ENCODE measurements at places on chromosomes 3 and 15. TPM values are rescaled to one million over a fixed set of nuclear protein-coding genes. Genes with fewer than 3 reads are reported as not detected.

U2SURP gene
- total RNA-seq = 79.8 TPM

LYZL4 gene
- total RNA-seq = not detected

CEP19 gene
- total RNA-seq = 2.1 TPM

ICE2 gene
- 28.5 TPM for total RNA-seq

CLK3 gene
- 99.2 TPM for total RNA-seq

EPHB1 gene
- total RNA-seq = 3.4 TPM

CCR1 gene
- 15.0 TPM for total RNA-seq

DUOXA2 gene
- not detected for total RNA-seq

PSTPIP1 gene
- total RNA-seq = 2.6 TPM

- no peak for DNase-seq
These were observed 3.2 kb downstream of the MORC1 start for GRCh38 chr3:109114746-109115145.

GRCh38 chr3:45131201-45131600, 15.0 kb downstream of the CDCP1 start:
- no peak for DNase-seq

GRCh38 chr3:128143496-128143895, 9.8 kb upstream of the EEFSEC start:
- DNase-seq = no peak

DNA sequence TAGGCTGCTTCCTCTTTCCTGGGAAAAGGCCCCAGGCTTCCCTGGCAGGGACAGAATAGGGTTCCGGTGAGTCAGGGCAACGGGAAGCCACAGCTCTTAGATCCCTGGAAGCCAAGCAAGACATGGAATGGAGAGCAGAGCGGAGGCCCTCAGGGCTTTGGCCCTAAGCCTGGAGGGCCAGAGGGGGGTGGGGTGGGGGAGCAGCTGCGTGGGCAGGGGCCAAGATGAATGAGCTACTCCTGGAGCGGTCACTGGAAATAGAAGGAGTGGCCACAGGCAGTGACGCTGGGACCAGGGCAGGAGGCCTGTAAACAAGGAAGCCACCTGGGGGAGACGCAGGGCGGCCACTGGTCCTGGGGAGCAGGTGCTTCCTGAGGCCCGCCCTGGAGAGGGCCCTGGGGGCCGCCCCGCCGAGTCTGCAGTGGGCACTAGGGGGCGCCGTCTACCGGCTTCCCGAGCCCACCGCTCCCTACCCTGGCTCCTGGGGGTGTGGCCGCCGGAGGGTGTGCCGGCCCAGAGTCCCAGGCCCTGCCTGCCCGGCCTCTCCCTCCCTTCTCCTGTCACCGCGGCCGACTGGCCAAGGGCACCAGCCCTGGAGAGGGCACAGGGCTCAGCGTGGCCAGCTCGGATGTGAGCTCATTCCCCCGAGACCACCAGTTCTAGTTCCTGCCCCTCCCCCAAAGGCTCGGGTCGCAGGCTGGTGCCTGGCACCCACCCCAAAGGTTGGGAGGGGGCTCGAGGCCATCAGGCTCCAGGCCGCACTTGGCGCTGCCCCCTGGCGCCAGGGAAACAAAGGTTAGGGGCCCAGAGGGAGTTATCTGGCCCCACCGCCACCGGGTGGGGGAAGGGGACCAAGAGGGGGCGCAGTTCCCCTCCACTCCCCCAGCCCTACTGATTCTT, 12.1 kb downstream of the VPS18 start:
- peak; percentile 88 for DNase-seq

DNA sequence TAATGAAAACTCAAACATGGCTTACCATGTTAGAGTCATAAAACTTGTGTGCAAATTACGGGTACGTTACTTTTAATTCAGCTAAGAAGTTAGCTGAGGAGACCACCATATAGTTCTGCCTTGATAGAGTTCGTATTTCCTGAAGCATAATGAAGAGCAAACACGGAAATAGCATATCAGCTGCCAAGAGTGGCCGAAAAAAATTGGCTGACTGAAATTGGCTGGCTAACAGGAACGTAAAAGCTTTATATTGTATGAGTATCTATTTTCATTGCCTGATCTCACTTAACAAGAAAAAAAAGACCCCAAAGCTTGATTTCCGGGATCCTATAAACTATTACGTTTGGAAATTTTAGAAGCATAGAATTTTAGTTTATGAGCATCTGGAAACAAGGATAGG, 1222.9 kb downstream of the ZPLD1 start:
- DNase-seq = no peak

DNA sequence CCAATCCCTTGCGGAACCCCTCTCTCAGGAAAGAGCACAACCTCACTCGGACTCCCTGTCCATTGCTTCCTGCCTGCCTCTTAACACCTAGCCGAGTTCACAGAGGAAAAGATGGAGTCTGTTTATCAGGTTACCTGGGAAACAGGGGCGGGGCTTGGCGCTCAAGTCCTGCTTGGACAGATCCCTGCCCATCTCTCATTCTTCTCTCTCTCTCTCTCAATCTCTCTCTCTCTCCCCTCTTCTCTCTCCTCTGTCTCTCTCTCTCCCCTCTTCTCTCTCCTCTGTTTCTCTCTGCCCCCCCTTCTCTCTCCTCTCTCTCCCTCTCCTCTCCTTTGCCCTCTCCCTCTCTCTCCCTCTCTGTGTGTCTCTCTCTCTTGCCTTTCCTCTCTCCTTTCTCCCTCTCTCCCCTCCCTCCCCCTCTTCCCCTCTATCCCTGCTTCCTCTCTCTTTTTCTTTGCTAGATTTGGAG, at the start of gene EFHB:
EFHB (minus strand) TSS at position 120 of the 469 bp plus-strand sequence. CDS start 199 bp downstream, outside the sequence.
- no peak for DNase-seq

DNA sequence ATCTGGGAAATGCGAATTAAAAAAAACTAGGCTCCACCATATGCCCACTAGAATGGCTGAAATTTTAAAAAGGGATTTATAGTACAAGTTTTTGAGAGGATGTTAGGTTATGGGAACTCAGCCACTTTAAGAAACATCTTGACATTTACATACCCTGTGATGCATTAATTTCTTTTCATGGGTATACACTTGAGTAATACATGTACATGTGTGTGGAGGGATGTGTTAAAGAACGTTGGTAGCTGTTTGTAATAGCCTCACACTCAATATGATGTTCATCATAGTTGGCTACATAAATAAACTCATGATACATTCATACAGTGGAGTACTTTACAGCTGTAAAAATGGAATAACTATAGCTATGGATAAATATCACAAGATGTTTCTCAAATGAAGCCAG, 40.9 kb downstream of the MEF2A start:
- no peak for DNase-seq

GRCh38 chr3:41276191-41276590, 76.9 kb downstream of the CTNNB1 start:
- DNase-seq = no peak

DNA sequence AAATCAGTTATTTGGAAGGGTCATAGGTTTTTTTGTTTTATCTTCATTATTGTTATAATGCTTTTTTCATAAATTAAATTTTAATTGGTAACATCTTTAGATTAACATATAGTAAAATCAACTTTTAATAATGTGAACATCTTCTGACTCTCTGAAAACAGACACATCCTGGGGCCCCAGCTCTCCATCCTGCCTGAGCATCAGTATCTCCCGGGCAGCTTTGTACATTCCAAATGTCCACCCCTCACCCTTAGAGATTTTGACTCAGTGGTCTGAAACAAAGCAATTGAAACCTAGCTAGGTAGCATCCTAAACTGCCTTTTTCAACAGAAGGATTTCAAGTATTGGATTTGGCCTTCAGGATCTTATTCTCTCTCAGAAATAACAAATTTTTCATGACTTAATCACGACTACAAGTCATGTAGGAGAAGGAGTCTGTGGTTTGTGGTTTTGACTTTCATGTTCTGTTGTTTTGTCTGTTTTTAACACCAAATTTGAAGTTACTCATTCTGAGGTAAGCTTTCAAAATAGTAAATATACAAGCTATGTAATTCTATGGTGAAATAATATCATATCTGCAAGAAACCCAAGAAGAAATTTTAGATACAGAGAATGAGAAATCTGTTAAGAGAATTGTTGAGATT, 147.3 kb upstream of the UBE2E2 start:
- no peak for DNase-seq

DNA sequence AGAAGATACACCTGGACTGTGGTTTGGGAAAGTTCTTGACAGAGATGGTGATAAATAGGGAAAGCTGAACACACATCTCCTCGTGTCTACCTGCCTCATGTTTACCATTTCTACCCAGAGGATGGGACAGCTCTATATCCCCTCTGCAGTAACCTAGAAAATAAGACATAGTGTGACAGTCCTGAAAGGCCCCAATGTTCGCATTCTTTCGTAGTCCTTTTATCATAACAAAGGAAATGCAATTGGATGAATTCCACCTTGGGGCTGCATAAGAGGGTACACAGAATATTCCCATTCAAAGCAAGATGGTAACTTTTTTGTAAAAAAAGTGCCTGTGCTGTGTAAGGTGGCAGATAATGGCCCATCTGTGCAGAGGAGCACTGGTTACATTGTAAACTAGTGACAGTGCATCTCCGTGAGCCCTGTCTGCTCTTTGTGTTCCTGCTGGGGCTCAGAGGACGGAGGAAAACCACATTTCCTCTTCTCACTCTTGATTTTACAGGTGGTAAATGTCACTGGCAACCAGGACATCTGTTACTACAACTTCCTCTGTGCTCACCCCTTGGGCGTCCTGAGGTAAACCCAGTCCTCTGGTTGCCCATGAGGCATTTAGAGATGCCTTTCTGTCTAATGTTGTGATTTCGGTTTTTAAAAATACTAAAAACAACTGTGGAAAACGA, 74.3 kb downstream of the SIDT1 start:
- no peak for DNase-seq

DNA sequence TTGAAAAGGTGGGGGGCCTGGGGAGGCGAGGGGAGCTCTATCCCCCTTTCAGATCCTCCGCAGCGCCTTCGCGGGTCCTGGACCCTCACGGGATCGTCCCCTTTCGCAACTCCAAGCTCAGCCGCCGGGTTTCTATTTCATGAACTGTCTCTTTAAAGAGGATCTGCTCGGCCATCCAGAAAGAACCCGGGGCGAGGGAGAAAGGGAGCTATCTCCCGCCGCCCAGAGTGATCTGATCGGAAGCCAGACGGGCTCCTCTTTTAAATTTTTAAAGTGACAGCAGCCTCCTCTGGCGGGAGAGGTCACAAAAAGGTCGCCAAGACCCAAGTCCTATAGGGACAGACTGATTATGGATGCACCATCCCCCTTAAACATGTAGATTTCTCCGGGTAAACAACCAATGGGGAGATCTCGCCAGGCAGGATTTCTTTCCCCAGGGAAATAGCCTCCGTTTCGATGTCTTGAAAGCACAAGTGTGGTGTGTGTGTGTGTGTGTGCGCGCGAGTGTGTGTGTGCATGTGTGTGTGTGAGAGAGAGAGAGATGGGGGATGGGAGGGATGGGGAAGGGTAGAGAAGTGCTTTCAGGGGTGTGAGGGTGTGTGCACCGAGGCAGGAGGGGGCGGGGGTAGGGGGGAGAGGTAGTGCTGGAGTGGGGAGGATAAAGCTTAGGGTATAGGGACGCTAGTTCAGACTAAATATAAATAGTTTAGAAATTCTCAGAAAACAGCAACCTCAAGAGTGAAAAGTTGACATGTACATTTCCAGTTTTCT, 516.1 kb downstream of the MECOM start:
- DNase-seq = no peak

DNA sequence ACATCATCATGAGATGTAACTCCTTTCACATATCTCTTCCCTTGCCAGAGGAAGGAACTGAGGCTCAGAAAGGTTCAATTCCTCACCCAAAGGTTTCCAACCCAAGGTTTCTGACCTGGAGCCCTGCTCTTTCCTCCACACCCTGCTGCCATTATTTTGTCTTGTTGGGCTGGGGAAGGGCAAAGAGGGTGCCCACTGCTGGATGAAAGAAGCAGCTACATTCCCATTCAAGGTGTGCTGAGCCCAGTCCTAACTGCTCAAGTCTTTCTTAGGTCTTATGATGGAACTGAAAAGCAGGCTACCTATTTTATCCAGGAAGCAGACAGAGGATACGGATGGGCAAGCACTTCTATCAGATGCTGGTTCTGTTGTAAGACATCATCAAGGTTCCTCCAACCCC, 258.0 kb upstream of the CTDSPL start:
- no peak for DNase-seq

- no peak for DNase-seq
These were observed 262.4 kb downstream of the NLGN1 start for GRCh38 chr3:173659972-173660371.

GRCh38 chr3:81837071-81837593, 75.7 kb upstream of the GBE1 start:
- DNase-seq = no peak

GRCh38 chr15:48806151-48806550, 4.7 kb downstream of the CEP152 start:
- DNase-seq = no peak

DNA sequence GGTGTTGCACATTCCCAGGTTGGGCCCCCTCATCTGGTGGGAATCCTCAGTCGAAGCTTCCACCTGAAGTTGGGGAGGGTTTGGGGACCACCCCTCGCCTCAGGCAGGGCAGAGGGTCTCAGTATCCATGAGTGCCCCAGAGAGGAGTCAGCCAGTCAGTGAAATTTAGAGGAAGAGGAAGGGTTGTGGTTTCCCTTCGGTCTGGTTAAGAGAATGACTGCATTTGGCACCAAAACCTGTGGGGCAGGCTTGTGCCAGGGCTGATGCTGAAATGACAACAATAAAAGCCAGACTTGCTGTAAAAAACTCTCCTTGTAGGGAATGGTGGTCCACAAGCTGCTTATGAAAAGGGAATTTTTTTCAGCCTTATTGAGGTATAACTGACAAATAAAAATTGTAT, 22.6 kb downstream of the LMCD1 start:
- no peak for DNase-seq

DNA sequence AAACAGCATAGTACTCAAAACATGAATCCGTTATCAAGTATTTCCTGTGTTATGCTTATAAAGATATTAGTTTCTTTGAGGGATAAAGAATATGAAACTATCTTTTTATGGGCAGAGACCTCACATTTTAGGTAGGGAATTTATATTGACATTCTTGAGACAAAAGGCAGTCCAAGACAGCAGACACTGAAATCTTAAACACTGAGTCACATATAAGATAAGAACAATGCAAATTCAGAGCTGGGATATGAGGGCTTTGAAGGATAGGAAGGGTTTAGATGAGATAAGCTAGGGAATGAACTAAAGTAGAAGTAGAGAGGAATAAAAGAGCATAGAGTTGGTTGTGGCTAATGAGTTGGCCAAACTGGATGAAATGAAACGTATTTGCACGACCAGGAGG, 58.4 kb downstream of the ASTE1 start:
- no peak for DNase-seq

GRCh38 chr15:67784856-67785430, 40.4 kb upstream of the SKOR1 start:
- no peak for DNase-seq

DNA sequence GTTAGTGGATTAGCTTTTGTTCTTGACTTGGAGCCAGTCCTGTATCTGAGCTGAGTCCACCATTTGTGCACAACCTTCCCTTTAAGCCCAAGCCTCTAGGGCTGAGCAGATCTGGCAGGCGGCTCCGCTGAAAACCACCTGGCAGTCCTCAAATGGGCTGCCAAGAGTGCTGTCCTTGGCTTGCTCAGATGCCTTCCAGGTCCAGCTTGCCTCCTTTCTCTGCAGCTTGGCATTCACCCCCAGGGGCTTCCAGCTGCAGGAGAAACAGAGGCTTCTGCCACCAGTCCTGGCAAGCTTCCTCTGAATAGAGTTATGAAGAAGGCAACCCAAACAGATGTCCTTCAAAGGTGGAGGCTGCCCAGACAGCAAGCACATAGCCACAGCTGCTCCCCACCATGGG, 96.7 kb downstream of the LRTM1 start:
- DNase-seq = no peak

- peak; percentile 88 for DNase-seq
These were observed 44.1 kb downstream of the KLHL25 start for GRCh38 chr15:85750319-85751290.

- no peak for DNase-seq
These were observed 58.9 kb downstream of the GTF2E1 start for GRCh38 chr3:120801484-120801883.

Data from breast epithelium (tissue), 4 donors.